ENCODE measurements at places on chromosomes 2 and 18.

- no peak for DNase-seq
These were observed 73.1 kb upstream of the CXCR4 start for GRCh38 chr2:136191041-136191440.

DNA sequence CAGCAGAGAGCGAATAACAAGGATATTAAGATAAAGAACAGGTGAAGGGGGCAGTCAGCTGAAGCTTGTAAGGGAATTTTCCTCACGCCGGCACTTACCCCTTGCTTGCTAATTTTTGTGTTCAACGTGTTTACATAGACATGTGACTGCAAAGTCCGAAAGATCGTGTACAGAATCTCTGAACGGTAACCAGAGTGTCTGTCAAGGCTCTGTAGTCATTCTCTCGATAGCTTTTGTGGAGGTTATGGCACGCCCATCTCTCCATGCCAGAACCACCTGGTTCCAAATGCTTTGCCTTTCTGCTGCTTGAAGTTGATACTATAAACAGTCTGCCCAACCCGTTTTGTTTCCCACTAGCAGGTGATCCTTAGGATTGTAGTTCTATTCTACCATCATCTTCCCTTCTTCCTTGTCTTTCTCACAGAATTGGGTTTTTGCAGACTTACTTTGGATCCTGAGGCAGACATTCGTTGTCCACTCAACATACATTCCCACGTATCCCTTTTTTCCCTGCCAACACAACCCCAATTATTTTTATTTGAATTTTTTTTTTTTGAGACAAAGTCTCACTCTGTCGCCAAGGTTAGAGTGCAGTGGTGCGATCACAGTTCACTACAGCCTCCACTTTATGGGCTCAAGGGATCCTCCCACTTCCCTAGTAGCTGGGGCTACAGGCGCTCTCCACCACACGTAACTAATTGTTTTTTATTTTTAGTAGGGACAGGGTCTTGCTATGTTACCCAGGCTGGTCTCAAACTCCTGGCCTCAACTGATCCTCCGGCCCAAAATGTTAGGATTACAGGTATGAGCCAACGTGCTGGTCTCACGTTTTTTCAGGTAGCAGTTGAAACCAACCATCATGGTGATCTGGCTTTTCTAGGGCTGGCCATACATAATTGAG, 1.3 kb upstream of the USP34 start:
- DNase-seq = no peak

- DNase-seq = no peak
These were observed 859.3 kb downstream of the BCL11A start for GRCh38 chr2:59694176-59694575.

DNA sequence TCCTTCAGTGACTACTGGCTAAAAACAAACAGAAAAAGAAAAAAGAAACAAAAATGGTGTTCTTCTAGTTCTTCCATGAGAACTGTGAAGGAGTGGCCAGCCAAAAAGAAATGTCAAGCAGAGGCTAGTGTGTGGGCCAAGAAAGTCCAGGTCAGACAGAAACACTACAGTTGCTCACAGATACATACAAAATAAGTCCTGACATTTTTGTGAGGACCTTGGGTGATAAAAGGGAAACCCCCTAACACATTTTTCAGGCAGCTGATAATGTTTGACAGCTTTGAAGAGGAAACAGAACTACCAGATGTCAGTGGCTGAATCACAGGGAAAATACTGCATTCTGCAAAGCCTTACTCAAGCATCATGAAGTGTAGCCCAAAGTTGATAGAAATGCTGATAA, 28.1 kb downstream of the ARHGAP25 start:
- no peak for DNase-seq

- DNase-seq = no peak
These were observed 21.1 kb downstream of the KIF5C start for GRCh38 chr2:148896136-148896535.

GRCh38 chr2:120716641-120717585, 18.8 kb upstream of the GLI2 start:
- DNase-seq = no peak

DNA sequence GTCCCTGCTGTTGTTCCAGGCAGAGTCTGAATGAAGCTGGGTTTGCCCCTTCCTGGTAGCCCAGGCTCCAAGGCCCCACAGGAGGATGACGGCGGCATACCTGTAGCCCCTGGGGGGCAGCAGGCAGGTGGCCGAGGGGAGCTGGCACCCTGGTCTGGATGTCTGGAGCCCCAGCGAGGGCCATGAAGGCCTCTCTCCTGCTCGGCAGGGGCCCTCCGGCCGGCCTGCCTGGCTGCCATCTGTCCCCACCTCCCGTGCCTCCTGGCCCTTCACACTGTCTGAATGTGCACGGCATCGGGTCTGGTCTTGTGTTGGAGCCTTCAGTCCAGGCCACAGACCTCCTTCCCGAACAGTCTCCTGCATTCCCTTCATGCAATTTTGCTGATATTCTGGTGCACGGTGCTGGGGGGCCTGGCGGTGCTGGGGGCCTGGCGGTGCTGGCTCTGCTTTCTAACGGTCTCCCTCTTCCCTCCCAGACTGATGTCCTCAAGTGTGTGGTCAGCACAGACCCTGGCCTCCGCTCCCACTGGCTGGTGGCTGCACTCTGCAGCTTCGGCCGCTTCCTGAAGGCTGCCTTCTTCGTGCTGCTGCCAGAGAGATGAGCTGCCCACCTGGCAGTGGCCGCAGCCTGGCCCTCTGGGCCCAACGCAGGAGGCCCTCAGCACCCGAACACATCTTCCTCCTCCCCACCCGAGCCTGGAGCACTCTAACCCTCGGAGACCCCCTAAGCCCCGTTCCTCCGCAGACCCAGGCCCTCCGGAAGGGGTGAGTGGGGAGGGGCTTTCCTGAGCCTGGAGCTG, 13.5 kb downstream of the BOK start:
- DNase-seq = no peak

DNA sequence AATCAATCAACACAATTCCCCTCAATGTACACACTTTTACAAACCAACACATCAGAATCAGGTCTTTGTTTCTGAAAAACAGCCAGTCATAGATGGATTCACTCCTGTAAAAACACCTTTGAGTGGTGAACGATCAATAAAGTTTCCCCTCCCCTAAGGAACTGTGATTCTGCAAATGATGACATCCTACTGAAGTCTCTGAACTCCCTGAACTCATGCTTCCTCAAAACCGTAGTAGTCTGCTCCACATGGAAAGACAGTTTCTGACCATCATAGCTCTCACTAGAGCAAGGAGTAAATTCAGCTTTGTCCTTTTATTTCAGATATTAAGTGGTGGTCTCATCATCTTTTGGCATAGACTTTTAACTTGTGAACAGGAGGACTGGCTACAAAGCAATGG, 43.5 kb upstream of the ACTR3 start:
- no peak for DNase-seq

- no peak for DNase-seq
These were observed 194.4 kb downstream of the SLC8A1 start for GRCh38 chr2:40257340-40258134.

DNA sequence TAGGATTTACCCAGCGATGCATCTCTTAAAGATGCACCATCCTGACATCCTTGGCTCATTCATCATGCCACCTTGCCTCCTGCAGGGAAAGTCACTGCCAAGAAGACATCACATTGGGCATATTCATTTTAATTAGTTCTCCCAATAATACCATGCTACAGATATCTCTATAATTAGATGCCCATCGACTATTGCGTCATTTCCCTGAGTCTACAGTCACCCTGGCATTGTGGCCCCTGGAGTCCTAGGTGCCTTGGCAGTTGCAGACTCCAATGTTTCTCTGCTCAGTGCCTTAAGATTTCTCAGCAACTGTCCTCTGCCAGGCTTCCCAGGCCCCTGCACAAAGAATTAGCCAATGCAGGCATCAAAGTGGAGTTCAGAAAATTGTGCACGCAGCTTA, 32.6 kb downstream of the RDH14 start:
- no peak for DNase-seq
